ENCODE measurements at places on chromosomes 1 and 21.

GRCh38 chr1:221053889-221054288, 174.6 kb downstream of the HLX start:
- no peak for DNase-seq

GRCh38 chr1:234620272-234621126, 10.5 kb upstream of the IRF2BP2 start:
- DNase-seq: no peak

- DNase-seq: peak; percentile 79
These were observed 5.0 kb downstream of the SRARP start for GRCh38 chr1:16009030-16009460.

DNA sequence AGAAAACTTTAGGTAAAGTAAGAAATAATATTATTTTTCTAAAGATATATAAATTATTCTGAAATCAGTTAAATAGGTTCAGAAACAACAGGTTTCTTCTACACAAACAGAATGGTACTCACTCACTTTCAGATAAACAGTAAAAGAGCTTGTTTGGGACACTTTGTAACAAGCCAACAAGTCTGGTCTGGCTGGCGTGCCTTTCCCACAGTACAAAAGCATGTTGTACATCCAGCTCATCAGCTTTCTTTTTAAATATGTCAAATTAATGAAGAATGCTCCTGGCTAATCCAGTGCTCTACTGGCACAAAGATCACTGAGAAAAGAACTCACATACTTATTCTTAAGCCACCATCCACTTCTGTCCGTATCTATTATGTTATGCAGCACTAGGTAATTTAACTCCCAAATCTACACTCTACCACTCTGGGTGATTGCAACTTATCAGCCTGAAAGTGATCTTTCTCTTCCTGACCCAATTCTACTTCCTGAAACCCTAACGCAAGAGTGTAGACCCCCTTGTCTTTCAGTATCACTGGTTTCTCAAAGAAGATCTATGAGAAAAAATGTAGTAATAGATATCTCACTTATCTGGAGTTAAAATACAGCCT, 32.6 kb downstream of the TRIT1 start:
- no peak for DNase-seq

DNA sequence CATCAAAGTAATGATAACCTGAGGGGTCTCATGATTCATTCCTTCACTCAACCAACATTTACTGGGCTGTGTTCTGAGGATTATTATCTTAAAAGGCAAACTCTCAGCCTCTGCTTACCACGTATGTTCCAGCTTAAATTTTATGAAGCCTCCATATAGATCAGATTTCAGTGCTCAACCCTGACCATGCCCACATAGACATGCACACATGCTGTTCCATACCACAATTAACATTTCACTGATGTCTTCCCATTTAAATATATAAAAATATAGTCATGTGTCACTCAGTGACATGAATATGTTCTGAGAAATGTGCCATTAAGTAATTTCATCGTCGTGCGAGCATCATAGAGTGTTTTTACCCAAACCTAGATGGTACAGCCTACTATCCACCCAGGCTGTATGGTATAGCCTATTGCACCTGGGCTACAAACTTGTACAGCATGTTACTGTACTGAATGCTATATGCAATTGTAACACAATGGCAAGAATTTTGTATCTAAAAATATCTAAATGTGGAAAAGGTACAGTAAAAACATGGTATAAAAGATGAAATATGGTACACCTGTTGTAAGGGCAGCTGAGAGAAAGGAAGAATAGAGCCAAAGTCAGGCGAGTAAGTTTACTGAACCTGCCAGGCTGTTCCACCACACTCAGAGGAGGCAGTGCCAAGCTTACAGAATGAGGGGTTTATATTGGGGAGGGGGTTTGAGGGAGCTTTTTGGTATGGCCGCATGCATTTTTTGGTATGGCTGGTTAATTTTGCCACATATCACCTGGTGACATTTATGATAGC, 134.7 kb upstream of the ETV3 start:
- DNase-seq: no peak

GRCh38 chr1:86245566-86246190, 89.1 kb upstream of the COL24A1 start:
- no peak for DNase-seq

- no peak for DNase-seq
These were observed 40.1 kb downstream of the S100A10 start for GRCh38 chr1:151953409-151954094.

DNA sequence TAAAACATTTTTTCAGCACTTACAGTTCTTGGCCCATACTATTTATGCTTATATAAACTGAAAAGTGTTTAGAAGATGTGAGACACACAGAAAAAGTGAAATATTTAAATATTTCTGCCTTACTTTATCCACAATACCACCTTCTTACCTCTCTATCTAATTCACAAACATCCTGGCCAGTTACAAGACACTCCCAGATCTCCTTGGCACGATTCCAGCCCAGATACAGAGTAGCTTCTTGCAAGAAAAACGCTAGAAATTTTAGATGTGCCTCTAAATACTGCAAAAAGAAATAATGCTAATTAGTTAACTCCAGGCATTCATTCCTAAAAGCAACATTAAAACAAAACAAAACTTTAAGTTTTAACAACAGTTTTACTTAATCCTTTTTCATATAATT, 68.4 kb downstream of the USP24 start:
- DNase-seq: no peak

DNA sequence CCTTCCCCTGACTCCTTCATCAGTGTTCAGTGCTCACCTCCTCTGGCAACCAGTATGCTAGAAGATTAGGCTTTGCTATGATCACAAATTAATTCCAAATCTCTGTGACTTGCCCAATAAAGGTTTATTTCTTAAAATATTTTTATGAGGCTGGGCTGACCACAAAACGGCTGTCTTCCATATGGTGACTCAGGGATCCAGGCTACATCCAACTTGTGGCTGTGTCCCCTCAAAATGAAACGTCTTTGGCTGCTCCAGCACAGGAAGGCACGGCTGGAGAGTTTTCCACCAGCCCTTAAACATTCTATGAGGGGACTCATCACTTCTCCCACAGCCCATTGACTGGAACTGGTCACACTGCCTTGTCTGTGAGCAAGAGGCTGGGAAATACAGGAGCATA, 131.5 kb downstream of the HUNK start:
- no peak for DNase-seq

DNA sequence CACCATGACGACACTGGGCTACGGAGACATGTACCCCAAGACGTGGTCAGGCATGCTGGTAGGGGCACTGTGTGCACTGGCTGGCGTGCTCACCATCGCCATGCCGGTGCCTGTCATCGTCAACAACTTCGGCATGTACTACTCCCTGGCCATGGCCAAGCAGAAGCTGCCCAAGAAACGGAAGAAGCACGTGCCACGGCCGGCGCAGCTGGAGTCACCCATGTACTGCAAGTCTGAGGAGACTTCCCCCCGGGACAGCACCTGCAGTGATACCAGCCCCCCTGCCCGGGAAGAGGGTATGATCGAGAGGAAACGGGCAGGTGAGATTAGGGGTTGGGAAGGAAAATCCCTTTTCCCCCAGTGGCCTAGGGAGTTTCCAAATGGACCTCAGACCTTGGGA, 13.5 kb downstream of the KCNC4 start:
- DNase-seq: no peak

GRCh38 chr1:229950020-229950419, 117.0 kb upstream of the GALNT2 start:
- no peak for DNase-seq

GRCh38 chr1:211695135-211695816, 19.9 kb upstream of the NEK2 start:
- no peak for DNase-seq

DNA sequence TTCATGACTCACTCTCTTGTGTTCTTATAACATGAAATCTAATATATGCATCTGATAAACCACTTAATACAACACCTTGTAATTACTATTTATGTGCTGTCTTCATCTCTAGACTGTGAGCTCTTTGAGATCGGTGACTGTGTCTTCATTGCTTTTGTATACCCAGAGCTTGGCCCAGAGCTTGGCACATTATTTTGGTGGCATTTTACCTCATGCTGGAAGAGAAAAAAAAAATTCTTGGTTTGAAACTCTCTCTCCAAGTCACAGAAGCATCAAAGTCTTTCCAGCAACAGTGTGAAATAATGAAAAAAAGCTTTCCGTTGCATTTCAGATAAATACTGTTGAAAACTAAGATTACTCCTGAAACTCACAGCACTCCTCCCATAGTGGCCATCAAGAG, 451.6 kb downstream of the NUF2 start:
- DNase-seq: no peak

- DNase-seq: no peak
These were observed 6.6 kb downstream of the RSPO1 start for GRCh38 chr1:37628026-37628556.

DNA sequence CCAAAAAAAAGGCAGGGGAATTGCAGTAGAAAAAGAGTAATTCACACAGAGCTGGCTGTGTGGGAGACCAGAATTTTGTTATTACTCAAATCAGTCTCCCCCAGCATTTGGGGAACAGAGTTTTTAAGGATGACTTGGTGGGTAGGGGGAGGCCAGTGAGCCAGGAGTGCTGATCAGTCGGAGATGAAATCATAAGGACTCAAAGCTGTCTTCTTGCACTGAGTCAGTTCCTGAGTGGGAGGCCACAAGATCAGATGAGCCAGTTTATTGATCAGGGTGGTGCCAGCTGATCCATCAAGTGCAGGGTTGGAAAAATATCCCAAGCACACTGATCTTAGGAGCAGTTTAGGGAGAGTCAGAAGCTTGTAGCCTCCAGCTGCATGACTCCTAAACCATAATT, 23.7 kb upstream of the EDARADD start:
- no peak for DNase-seq

GRCh38 chr1:58649555-58649954, 50.3 kb downstream of the MYSM1 start:
- DNase-seq: no peak

DNA sequence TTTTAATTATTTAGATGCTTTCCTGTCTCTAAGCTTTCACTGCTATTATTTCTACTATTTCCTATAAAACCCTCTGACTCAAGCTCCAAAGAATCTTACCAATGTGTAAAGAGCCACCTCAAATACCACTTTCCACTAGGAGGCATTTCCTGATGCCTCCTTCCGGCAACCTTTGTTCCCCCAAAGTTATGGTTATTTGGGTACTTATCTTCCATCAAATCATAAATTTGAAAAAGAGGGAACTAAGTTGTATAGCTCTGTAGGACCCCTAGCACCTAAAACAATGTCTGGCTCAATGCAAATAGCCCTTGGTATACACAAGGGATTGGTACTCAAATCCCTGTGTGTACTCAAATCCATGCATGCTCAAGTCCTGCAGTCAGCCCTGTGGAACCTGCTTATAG, 79.6 kb downstream of the NME7 start:
- no peak for DNase-seq

- no peak for DNase-seq
These were observed 9.4 kb downstream of the IVL start for GRCh38 chr1:152917794-152918193.

GRCh38 chr1:196400478-196401451, 207.5 kb downstream of the KCNT2 start:
- no peak for DNase-seq

DNA sequence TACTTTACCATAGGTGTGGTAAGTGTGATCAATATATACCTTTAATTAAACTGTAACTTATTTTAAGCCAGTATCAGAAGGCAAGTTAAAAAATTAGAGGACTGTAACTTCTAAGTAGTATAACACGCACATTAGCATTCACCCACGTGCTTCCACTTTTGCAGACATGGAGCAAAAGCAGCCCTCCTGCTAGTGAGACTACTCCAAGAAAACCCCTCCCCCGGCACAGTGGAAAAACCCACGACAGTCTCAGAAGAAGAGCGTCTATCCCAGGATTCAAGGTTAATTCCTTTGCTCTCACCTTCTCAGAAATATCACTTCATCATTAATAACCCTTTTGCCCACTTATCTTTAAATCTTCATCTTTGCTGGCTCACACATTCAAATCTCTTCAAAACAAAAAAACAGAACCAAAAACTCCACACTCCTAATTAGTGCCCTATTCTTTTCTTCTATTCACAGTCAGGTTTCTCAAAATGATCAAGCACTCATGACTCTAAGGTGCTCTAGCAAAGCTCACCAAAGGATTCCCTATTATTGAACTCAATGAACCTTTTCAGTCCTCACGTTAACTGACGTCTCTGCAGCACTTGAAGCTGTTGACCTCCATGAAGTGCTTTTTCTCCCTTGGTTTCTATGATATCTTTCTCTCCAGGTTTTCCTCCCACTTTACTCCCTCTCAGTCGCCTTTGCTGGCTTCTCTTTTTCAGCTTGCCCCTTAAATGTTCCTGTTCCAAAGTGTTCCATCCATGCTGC, 213.5 kb downstream of the SMYD3 start:
- no peak for DNase-seq

GRCh38 chr1:79726321-79726720, 719.8 kb upstream of the ADGRL4 start:
- no peak for DNase-seq

DNA sequence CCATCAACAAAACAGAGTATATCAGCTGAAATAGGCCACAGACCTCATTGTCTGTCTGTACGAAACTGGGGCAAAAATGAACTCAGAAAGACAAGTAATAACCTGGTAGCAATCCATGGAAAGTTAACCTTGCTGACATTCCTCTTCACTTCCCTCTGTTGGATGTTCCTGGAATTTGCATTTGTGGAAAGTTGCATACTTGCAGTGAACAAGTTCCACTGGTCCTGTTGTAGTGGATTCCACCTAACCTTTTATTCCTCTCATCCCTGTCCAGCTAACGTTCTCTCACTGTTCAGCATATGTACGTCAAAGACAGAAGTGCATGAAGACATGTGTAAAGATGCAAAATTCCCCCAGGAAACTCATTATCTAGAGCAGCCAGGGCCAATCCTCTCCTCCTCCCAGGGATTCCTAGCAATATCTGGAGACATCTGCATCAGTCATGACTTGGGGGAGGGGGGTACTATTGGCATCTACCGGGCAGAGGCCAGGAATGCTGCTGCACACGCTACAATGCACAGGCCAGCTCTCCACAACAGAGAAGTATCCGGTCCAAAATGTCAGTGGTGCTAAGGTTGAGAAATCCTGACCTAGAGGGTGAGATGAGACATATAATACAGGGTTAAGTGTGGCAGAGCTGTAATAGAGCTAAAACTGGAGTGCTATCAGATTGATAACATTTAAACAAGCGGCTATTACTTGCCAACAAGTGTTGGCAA, 8.2 kb downstream of the LPAR3 start:
- DNase-seq: no peak

GRCh38 chr21:18499761-18500376, 96.3 kb upstream of the TMPRSS15 start:
- DNase-seq: peak; percentile 38

- DNase-seq: no peak
These were observed 5.3 kb downstream of the HTR1D start for GRCh38 chr1:23211955-23212354.

- no peak for DNase-seq
These were observed 196.6 kb downstream of the NFIA start for GRCh38 chr1:61278966-61279365.

GRCh38 chr1:205970486-205970885, 27.2 kb upstream of the SLC26A9 start:
- DNase-seq: no peak

GRCh38 chr1:91537281-91537986, 36.8 kb downstream of the CDC7 start:
- no peak for DNase-seq

GRCh38 chr1:166133857-166134256, 32.9 kb downstream of the FAM78B start:
- no peak for DNase-seq

- no peak for DNase-seq
These were observed 447.7 kb upstream of the USP24 start for GRCh38 chr1:55662875-55663274.
